Ascending aorta (tissue), 2 donors: ENCODE measurements at places on chromosomes 4 and X.

DNA sequence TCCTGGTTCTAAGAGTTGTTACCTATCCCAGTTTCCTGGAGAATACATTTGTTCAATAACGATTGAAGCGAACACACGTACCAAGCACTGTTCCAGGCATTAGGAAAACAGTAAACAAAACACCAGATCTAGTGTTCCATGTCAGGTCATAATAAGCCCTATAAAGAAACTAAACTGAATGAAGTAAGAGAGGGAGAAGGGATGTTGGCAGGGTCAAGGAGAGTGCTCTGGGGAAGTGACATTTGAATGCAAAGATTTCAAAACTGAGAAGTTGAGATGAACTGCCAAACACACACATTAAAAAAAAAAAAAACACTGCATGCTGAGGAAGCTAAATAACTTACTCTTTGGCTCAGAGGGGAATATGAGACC, 14.4 kb upstream of the ENAM start:
- DNase-seq, result no peak

DNA sequence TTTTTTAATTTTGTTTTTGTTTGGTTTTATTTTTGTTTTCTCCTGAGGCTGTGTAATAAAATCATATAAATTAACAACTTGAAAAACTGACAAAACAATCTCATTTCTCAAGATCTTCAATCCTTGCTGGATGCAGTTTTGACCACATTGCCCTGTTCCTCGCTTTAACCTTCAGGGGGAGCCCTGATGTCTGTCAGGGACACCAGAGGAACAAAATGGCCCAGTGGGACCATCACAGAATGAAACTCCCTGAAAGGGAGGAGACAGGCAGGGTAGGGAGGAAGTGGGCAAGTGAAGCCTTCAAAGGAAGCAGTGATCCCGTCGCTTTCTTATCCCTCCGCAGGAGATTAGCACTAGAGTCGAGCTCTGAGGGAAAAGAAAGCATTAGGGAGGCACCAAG, 274.9 kb upstream of the LDB2 start:
- no peak for DNase-seq

- DNase-seq, result no peak
Measured at GRCh38 chr4:139453041-139453370, 915 bp upstream of the RAB33B start.

GRCh38 chr4:1087371-1087770, 26.0 kb downstream of the RNF212 start:
- DNase-seq, result no peak

DNA sequence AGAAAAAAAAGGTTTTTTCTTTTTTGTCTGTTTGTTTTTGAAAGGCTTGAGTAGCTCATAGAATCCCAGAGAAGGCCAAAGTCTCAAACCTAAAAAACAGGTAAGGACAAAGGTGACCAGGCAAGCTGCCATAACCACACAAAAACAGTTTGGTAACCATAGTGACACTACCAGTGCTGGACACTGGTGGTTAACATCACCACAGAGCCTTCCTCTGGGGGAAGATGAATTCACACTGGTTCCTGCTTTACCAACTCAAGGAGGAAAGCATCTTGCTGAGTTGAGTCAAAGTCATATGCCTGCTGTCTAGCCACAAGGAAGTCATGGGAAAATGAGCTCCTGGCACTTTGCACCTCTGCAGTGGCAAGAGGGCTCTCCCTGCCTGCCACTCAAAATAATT, 32.5 kb downstream of the IDS start:
- DNase-seq, result no peak

- no peak for DNase-seq
Measured at GRCh38 chr4:139540632-139541031, 15.4 kb downstream of the SETD7 start.

DNA sequence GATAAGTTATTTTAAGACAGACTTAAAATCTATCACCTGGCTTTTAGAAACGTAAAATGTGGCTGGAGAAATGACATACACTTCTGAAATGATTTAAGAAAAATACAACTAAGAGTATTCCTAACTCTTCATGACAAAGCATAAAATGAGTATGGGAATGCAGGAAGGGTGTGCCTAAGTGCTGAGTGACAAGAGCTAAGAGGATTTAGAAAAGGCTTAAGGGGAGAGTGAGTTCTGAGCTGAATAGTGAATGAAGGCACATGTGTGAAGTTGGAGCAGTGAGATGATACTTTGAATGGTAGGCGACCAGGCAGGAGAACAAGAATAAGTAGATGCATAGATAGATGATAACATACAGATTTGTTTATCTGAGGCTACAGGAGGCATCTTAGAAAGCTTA, 458.3 kb upstream of the TENM3 start:
- no peak for DNase-seq

DNA sequence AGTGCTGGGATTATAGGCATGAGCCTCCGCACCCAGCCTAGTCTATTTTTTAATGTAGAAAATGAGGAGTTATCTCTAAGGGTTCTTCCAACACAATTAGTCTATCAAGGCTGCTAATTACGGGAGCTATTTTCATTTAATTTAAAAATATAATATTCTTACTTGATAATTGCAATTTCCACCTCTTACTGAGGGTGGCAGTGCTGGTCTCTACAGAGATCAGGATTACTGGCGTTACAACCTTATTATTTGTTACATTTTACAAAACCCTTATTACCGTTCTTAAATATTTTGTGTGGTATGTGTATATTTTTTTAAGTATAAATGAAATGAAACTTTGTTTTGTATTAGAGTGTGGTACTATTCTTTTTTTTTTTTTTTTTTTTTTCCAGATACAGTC, 17.6 kb upstream of the GK start:
- DNase-seq, result no peak

- no peak for DNase-seq
Measured at GRCh38 chrX:133435544-133436124, 20.3 kb upstream of the GPC4 start.

- no peak for DNase-seq
Measured at GRCh38 chrX:106144755-106145639, 23.1 kb upstream of the PWWP3B start.

DNA sequence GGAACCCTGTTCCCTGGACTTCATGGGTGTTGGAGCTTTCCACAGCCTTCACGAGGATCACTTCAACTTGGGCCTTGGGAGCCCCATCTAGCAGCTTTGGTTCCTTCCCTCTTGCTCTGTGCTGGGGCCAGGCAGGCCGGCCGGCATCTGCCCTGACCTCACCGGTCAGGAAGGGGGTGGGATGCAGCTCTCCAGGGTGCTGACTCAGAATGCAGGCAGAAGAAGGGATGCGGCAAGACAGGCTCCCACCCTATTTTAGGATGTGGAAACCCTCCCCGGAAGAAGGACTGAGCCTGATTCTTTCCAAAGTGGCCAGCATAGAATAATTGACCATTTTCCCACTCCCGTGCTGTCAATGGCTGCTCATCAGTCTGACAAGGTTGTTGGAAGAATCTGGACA, 47.1 kb downstream of the FHDC1 start:
- DNase-seq, result no peak

- no peak for DNase-seq
Measured at GRCh38 chr4:673349-674091, 556 bp downstream of the ATP5ME start.

DNA sequence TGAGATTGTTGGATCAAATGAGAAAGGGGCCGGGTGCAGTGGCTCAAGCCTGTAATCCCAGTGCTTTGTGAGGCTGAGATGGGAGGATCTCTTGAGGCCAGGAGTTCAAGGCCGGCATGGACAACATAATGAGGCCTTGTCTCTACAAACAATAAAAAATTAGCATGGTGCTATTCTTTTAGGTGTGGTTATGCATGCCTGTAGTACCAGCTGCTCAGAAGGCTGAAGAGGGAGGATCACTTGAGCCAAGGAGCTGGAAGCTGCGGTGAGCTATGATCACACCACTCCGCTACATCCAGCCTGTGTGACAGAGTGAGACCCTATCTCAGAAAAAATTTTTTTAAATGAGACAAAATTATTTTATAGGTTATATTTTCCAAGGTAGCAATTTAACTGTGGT, 49.7 kb upstream of the TMEM150C start:
- no peak for DNase-seq

GRCh38 chr4:111404673-111405072, 740.6 kb upstream of the FAM241A start:
- DNase-seq, result no peak

GRCh38 chrX:57951666-57952319, 41.5 kb upstream of the ZXDA start:
- no peak for DNase-seq

GRCh38 chr4:40562208-40562607, 67.5 kb downstream of the RBM47 start:
- no peak for DNase-seq

GRCh38 chr4:42344309-42344708, 53.0 kb upstream of the SHISA3 start:
- no peak for DNase-seq

- DNase-seq, result no peak
Measured at GRCh38 chrX:14670819-14671218, 141.5 kb downstream of the GLRA2 start.

DNA sequence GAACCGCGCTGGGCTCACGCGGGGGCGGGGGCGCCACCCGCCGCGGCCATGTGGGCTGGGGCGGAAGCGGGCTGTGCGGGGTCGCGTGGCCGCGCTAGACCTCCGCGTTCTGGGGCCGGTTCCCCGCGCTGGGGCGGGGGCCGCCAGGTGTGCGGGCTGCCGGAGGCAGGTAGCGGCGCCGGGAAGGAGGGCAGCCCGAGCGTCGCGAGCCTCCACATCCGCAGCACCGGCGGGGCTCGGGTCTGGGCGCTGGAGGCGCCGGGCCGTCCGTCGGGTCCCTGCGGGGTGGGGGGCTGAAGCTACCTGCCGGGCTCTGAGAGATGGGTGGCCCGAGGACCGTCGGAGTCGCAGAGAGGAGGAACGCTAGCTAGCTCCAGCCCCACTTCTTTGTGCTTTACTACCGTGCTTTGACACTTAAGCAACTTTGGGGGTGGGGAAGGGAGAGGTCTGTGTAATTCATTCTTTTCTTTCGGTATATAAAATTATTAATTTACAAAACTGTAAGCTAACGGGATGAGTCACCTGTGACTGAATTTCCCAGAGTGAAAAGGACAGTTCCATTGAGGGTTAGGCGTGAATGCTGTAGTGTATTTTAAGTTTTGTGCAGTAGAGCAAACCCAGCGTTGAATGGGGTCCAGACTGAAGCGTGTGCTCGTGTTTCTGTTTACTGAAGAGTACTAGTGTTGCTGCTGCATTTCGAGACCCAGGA, 689 bp downstream of the METAP1 start:
- no peak for DNase-seq

- DNase-seq, result no peak
Measured at GRCh38 chr4:3773552-3774001, 7.4 kb downstream of the ADRA2C start.

DNA sequence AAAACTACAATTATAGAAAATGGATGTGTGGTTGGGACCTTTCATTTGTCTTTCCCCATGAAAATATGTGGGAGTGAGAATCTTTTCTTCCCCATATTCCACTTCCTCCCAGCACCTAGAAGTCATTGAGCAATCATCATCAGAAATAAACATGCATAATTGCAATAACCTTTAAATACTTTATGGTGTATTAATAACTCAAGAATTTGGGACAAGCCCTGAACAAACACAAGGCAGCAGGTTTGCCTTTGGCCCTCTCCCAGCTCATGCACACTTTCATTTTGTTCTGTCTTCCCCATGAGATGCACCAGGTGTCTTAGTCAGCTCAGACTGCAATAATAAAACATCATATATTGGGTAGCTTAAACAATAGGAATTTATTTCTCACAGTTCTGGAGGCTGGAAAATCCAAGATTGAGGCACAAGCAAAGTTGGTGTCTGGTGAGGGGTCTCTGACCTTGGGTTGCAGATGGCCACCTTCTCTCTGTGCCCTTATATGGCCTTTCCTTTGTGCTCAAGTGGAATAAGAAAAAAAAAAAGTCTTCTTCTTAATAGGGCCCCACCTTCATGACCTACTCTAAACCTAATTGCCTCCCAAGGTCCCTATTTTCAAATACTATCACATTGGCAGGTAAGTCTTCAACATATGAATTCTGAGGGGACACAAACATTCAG, 34.7 kb upstream of the TMEM184C start:
- DNase-seq, result no peak

GRCh38 chr4:25075129-25075528, 44.4 kb upstream of the LGI2 start:
- DNase-seq, result no peak
